ENCODE measurements at places on chromosomes 12 and 14.

- DNase-seq, result no peak
Measured at GRCh38 chr12:108305520-108305919, 33.6 kb downstream of the CMKLR1 start.

GRCh38 chr14:76729953-76730505, 31.2 kb upstream of the VASH1 start:
- no peak for DNase-seq

DNA sequence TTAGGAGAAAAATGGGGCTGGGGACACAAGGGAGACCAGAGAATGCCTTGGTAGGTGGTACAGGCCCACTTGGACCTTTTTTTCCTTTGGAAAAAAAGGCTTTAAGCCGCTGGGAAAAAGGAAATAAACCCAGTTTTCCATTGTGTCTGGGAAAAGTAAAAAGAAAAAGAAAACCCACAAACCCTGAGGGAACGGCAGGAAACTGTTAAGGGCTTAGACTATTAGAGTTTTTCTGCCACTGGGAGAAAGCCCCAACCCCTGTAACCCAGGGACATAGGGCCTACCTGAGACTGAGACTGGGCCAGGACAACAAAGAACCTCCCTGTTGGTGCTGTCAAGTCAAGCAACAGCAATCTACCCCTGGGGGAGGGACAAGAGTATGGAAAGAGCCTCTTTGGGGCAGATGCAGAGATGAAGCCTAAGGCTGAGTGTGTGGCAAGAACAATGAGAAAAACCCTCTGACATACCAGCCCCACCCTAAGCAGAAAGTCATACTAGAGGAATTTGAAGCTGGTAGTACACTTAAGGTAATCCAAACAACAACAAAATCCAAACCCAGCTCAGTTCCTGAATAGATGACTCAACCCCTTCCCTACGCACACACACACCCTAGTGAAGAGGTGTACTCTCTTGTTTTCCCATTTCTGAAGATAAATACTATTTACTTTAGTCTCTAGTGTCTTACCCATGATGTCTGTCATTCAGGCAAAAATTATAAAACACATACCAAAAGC, 22.8 kb downstream of the ATF1 start:
- DNase-seq, result no peak

- DNase-seq, result no peak
Measured at GRCh38 chr14:79745046-79745445, 466.3 kb downstream of the DIO2 start.

DNA sequence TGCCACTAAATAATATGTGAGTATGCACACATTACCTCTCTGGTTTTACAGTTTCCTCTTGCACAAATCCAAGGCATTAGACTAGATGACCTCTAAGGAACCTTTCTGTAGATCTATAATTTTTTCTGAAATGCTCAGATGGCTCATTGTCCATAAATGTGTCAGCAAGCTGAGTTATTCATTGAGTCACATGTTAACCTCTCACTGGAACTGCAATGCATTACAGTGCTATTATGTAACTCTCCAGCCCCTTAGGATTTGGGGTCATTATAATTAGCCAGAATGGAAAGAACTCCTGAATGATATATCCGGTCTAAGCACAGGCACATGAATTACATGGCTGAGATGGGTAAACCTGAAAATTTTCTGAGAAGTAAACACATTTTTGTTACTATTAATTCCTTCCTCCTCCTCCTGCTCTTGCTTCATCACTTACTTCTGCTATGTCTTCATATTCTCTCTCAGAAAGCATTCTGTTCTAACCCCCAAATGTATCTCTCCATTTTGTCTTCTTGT, 20.3 kb upstream of the DRAM1 start:
- DNase-seq, result no peak

GRCh38 chr12:57033431-57033830, 16.5 kb downstream of the MYO1A start:
- no peak for DNase-seq

- DNase-seq, result no peak
Measured at GRCh38 chr12:120719496-120720233, 6.0 kb upstream of the ACADS start.

DNA sequence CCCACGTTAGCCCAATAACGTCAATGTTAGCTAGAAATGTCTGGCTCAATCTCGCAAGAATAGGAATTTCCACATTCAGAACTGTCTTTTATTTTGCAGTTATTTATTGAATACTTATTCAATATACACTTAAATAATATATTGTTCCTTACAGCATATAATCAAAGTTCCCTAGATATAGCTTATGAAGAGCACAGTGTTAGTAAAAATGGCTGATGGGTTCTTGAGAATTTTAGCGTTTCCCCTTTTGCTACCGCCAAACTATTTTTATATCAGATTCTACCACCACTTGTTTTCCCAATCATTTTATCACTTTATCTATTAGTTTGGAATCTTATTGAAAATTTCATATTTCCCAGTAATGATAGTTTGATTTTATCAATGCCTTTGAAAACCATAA, 12.7 kb downstream of the EPS8 start:
- no peak for DNase-seq

DNA sequence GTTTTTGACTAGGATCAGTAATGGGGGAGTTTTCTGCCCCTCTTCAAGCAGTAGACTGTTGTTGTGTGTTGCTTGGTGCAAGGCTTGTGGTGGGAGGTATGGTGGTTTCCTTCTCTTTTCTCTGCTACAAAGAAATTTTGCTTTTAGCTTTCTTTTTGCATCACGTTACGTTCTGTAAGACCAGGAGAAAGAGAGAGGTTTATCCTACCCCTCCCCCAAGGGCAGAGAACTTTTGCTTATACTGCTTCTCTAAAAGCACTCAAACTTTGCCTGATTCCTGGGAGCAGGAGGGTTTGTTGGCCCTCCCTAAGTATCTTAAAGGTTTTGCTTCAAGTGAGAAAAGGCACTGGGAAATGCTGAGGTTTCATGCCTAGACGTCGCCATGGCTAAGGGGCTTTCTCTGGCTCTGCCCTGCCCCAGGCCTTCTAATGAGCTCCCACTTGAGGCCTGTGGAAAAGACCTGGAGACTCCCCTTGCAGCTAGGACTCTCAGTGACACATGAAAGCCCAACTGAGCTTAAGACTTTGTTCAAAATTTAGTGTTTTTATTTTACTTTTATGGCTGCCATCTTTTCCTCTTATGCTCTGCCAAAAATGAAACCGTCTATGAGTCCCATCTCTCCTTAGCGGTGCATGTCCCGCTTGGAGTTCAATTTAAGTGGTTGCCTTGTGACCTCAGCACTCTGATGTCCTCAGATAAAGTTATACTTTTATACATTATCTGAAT, 49.2 kb downstream of the EIF2S3B start:
- no peak for DNase-seq

- DNase-seq, result no peak
Measured at GRCh38 chr12:94722664-94723063, 72.3 kb upstream of the TMCC3 start.

DNA sequence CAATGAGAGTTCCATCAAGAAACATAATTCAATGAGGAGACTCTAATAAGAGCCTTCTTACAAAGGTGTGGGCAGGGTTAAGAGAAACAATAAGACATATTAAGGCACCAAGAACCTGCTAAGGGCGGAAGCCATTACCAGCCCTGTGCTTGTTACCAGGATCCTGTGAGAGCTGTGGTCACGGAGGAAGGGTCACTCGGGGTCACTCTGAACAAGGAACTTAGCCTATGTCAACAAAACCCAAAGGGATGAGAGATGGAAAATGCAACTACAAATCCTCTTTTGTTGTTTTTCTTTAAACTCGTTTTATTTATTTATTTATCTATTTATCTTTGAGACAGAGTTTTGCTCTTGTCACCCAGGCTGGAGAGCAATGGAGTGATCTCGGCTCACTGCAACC, 460.4 kb upstream of the CCDC196 start:
- DNase-seq, result no peak

DNA sequence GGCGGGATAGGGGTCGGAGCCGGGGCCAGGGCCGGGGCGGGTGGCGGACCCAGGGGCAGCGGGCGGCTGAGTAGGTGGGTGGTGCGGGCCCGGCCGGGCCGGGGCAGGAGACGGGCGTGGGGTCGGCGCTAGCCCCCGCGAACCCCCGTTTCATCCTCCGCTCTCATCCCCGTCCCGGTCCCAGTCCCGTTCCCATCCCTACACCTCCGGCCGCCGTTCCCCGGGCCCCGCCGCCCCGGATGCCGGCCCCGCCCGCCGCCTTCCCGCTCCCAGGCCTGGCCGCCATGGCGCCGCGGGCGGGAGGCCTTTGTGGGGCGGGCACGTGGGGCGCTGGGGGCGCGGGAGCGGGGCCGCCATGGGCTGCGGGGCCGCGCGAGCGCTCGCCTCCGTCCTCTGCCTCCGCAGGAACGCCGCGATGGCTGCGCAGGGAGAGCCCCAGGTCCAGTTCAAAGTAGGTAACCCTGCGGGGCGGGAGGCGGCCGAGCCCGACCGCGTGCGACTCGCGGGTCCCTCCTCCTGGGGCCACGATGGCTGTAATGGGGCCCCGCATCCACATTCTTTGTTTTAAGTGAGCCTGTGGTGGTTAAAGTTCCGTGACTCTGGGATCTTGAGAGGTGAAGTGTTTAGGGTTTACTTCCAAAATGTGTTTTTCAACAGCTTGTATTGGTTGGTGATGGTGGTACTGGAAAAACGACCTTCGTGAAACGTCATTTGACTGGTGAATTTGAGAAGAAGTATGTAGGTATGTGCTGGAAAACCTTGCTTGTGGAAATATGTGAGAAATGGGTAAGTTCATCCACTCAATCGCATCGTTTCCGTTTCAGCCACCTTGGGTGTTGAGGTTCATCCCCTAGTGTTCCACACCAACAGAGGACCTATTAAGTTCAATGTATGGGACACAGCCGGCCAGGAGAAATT, 572 bp downstream of the RAN start:
- DNase-seq, result peak; percentile 21

- DNase-seq, result no peak
Measured at GRCh38 chr12:123748161-123748560, 13.9 kb upstream of the DNAH10 start.

DNA sequence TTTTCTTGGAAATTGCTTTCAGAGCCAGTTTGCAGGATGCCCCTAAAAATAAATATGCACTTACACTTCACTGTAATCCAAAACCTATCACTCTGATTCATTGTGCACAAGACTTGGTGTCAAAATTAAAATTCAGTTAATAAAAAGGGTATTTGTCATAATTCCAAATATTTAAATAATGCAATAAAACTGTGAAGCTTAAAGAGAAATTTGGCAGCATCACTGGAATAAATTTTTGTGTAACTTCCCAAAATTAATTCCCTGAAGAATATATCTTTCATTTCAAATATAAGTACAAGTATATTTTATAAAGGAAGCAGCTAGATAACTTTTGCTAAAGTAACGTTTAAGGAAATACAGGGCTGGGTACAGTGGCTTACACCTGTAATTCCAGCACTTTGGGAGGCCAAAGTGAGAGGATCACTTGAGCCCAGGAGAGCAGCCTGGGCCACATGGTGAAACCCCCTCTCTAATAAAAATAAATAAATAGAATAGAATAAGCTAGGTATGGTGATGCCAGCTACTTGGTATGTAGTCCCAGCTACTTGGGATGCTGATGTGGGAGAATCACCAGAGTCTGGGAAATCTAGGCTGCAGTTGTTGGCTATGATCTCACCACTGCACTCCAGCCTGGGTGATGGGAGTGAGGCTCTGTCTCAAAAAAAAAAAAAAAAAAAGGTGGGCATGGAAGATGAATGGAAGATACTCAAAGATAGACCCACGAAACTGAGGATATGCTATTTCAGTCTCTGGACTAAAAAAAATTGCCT, 233.8 kb downstream of the FBXL14 start:
- no peak for DNase-seq

GRCh38 chr14:104532191-104532555, 47.4 kb upstream of the C14orf180 start:
- no peak for DNase-seq

- DNase-seq, result no peak
Measured at GRCh38 chr14:100332797-100333196, 9.7 kb downstream of the SLC25A47 start.

DNA sequence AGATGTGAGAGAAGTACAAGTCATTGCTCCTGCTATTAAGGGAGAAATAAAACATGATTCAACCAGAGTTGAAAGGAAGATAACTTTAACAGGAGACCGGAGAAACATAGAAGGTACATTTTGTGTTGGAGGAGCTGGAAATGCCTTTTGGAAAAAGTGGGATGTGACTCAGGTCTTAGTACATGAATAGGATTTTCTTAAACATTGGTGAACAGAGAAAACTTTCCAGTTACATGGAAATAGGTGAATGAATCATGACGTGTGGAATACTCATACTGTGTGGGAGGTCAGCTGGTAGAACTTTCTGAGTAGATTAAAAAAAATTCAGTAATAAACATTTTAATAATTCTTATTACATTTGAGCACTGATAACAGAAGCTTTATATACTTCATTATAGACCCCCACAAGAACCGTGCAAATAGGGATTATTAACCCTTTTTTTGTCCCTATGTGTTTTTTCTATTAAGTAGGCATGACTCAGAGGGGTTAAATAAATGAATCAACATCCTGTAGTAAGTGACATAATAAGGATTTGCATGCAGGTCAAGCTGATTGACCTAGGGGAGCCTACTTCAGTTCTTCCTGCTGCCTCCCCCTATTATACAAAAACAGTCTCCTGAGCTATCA, 710.5 kb downstream of the NOVA1 start:
- no peak for DNase-seq

DNA sequence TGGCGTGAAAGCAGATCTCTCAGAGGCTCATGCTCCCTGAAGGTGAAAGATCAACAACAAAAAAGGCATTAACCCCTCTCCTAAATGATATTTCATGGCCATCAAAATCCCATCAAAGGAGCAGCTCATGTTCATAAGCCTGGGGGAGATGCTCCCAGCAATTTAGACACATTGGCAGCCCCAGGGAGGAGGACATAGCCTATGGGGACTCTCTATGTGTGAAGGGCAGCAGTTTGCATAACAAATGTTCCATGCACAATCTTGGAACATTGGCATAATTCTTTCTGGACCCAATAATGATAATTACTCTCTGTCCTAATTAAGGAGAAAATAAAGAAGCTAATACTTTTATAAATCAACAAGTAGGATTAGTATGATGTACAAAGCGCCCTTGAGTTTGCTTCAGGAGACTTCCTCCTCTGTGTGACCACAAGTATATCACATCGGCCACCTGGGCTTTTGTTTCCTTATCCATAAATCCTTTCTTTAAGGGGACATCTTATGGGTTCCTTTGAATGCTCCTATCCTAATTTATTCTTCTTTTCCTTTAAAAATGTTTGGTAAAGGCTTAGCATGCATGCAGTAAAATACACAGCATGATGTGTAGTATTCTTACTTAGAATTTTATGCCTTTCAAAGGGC, 161.9 kb upstream of the PLEKHG7 start:
- DNase-seq, result no peak

DNA sequence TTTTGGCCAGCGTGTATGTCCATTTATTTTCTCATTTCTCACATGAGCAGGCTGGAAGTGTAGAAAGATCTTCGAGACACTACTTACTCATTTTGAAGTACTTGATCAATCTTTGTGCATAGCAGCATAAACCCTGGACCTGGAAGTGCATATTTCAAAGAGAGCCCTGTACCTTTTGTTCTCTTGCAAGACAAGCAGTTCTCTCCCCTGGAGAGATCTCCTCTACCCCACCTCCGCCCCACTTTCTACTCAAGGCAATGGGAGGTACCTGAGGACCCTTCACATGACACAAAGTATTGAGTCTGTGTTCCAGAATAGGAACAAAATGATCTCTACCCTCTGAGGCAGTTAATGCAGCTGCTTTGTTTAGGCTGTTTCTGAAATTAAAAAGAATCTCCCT, 27.4 kb upstream of the RASSF3 start:
- no peak for DNase-seq
